OCI-M1 (cell line): ENCODE measurements at places on chromosomes 6 and 20.

DNA sequence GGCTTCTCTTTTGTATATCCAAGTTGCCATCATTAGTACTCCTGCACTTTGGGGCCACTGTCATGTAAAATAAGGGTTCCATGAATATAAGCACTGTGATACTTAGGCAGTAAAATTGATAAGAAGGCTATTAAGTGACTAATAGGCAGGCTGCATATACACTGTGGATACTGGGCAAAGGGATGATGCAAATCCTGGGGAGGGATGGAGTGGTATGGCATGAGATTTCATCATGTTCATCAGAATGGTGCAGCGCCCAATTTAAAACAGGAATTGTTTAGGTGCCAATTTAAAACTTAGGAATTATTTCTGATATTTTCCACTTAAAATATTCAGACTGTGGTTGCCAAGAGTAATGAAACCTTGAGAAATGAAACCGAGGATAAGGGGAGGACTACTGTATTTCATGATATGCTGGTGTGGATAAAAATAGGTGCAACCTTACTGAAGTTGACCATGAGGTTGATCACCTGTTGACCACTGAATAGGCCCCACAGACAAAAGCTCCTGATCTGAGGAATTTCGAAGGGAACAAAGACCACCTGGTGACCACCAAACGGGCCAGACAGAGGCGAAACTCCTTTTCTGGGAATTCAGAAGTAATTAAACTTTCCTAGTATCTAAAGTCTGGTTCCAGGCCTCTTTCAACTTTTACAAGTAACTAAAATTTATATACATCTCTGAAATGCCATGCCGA is 4.9 kb upstream of the TRIM39 start:
- no peak for DNase-seq

GRCh38 chr20:56911946-56912345 is 282.8 kb downstream of the TFAP2C start:
- DNase-seq: no peak

- no peak for DNase-seq
Measured at GRCh38 chr20:19378058-19378457, 165.6 kb downstream of the SLC24A3 start.

GRCh38 chr20:48301189-48301588 is 515.9 kb upstream of the SULF2 start:
- no peak for DNase-seq

- DNase-seq: no peak
Measured at GRCh38 chr20:38110525-38111178, 54.4 kb downstream of the TGM2 start.

DNA sequence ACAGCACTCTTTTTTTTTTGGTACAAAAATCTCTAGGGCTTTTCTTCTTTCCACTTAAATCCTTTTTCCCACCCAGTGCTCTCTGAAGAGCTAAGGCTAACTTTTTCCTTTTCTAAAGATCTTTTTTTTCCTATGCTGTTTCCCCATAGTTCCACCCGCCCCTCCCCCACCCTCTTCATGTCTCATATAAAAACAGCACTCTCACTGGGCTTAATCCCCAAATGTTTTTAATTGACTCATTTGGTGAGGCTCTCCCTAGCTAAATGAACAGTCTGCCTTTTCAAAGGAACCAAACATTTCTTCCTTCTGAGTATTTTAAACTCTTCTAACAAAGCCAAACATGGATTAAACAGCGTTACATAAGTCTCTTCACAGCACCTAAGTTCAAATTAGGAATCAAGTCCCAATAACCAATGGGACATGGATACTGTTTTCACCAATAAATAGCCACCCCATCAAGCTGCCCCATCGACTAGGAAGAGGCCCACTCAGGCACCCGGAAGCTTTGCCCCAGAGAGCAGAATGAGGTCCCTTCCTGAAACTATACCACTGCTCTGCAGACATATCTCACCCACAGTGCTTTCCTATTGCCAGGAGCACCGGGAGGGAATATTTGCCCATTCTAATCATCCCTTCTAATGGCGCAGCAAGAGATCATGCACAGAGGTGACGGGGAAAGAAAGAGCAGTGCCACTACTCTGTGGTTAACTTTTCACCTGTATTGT is 63.7 kb downstream of the ATXN1 start:
- no peak for DNase-seq
